ENCODE measurements at places on chromosomes 4 and X.
A peak's percentile ranks its signal among the peaks of the same experiment; 100 is the strongest.

DNA sequence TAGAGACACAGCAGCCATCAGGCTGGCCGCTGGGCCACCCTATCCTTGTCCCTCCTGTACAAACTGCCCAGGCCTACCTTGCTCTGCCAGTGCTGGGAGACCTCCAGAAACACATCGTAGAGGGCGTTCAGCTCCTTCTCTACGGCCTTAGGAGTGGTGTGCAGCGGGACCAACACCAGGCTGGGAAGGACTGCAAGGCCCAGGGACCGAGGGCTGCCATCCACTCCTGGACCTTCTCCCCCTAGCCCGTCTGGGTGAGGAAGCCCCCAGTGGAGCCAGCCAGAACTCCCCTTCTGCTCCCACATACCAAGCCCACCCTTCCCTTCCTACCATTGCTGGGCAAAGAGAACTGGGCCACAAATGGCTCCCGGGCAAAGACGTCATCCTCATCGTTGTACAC is 5.0 kb downstream of the RPL10 start:
- DNase-seq, result no peak

- no peak for DNase-seq
These were observed 92.7 kb downstream of the STK32B start for GRCh38 chr4:5143940-5144339.

DNA sequence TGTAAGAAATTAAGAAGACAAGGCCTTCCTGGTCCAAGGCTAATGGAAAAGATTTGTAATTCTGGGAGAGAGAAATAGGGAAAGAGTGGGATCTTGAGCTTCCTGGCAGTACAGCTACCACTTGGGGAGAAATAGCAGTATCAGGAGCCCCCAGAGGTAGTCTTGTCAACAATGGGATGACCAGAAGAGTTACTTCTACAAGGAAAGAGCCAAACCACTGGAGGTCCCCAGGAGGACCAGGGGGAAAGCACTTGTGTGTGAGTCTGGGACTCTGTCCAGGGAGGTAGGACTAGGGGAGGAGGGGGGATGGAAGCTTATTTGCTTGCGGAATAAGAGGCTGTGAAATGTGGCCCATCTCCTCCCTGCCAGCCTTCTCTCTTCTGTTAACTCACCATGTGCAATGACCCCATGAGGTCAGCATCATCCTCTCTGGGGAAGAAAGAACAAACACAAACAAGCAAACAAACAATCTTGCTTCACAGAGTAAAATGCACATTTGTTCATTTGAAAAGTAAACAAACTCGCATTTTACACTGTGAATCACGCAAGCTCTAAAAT is 160.1 kb downstream of the STK32B start:
- DNase-seq, result no peak

DNA sequence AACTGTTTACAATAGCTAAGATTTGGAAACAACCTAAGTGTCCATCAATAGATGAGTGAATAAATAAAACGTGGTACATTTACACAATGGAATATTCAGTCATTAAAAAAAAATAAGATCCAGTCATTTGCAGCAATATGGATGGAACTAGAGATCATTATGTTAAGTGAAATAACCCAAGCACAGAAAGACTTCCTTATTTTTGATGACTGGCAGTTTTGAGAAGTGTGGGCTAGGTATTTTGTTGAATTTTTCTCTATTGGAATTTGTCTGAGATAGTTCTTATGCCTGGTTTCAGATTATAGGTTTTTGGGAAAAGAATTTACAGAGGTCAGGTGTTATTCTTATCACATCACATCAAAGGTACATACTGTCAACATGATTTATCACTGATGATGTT is 293.8 kb upstream of the ARSJ start:
- no peak for DNase-seq

- no peak for DNase-seq
These were observed 53.4 kb downstream of the PSAPL1 start for GRCh38 chr4:7381221-7381889.

DNA sequence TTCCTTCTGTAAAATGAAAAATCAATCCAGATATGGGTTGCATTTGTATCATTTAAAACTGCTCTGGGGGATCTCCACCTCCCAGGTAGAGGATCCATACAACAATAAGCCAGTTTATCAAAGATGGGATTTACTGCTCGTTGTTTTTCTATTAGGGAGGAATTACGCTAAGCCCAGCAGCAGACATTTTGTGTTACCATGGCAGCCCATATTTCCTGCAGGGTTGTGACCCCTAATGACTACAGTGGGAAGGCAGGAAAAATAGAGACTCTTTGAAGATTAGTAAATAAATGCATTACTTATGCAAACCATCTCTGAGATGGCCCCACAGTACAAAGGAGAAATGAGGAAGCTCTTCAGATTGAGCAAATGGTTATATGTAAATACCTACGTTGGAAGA is 253.4 kb upstream of the GPR101 start:
- DNase-seq, result no peak

- DNase-seq, result no peak
These were observed 1.8 kb downstream of the ZFYVE28 start for GRCh38 chr4:2416564-2417225.

GRCh38 chr4:5828005-5828391 is 64.9 kb downstream of the CRMP1 start:
- DNase-seq, result no peak

DNA sequence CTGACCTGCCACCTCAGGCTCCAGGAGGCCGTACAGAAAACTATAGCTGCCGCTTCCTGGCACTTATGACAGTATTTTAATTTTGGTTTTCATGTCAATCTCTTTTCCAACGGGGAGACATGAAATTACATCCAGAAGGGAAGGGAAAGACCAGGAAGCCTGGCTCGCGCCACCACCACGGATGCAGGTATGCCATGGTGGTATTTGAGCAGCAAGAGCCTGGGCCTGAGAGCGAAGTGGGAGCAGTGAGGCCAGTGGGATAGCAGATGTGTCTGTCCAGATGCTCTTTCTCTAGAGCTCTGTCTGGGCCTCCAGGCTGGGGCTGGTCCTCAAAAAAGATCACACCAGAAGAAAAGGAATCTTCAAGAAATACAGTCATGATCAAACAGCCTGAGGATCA is 82.5 kb upstream of the CPEB2 start:
- no peak for DNase-seq

GRCh38 chr4:137528673-137529072 is 3.6 kb downstream of the PCDH18 start:
- DNase-seq, result no peak

GRCh38 chrX:132486599-132487178 is 2.1 kb downstream of the MBNL3 start:
- no peak for DNase-seq

- DNase-seq, result no peak
These were observed 2.9 kb downstream of the ANOS1 start for GRCh38 chrX:8728932-8729535.

- peak; percentile 43 for DNase-seq
These were observed 482 bp upstream of the CDS1 start for GRCh38 chr4:84582302-84582987.

- DNase-seq, result no peak
These were observed 280.9 kb upstream of the PRKX start for GRCh38 chrX:3994315-3994714.

GRCh38 chrX:123871309-123871708 is 11.5 kb downstream of the XIAP start:
- no peak for DNase-seq

DNA sequence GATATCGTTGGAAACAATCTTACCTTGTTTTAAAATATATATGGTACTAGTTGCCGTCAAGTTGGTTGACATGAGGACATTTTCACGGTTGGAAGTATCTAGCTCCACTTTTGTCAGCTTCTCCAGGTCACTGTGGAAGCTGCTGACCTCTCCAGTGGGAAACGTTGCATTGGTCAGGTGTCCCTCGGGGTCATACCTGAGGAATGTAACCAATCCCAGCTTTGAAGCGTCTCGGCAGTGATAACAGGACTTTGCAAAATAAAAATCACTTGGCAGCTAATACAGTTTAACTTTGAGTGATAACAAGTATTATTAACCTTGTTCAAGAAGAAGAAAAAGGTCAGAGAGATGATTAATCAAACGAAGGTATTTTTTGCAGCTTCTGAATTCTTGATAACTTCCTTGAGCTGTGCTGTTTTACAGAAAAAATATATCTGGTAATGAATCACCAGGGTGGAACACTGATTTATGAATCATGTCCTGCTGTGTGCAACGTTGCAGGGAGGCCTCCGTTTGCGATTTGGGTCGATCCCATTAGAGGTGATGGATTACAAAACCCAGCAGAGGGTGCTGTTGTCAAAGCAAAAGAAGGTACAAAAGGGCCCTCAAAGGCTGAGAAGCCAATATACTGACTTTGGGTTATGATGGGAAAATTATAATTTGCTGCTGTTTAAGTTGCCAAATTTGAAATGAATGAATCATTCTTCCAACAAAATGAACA is 60.1 kb downstream of the SH2D1A start:
- peak; percentile 39 for DNase-seq

DNA sequence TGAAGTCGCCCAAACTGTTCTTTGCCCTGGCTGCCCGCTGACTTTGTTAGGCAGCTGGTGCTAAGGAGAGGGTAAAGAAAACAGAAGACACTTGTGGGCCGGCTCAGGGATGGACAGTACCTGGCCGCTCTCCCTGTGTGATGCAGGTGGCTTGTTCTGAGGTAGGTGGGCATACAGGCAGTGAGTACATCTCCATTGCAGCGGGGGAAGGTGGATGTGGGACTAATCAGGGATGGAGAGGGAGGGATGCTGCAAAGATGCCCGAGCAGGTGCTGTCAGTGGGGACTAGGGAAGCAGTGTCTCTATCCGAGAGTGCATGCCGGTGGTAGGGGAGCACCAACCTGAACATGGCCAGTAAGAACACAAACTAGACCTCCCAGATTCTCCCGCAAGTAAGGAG is 67.0 kb downstream of the SORBS2 start:
- DNase-seq, result no peak

- DNase-seq, result peak; percentile 17
These were observed 56.7 kb downstream of the ANK2 start for GRCh38 chr4:113106108-113106507.

DNA sequence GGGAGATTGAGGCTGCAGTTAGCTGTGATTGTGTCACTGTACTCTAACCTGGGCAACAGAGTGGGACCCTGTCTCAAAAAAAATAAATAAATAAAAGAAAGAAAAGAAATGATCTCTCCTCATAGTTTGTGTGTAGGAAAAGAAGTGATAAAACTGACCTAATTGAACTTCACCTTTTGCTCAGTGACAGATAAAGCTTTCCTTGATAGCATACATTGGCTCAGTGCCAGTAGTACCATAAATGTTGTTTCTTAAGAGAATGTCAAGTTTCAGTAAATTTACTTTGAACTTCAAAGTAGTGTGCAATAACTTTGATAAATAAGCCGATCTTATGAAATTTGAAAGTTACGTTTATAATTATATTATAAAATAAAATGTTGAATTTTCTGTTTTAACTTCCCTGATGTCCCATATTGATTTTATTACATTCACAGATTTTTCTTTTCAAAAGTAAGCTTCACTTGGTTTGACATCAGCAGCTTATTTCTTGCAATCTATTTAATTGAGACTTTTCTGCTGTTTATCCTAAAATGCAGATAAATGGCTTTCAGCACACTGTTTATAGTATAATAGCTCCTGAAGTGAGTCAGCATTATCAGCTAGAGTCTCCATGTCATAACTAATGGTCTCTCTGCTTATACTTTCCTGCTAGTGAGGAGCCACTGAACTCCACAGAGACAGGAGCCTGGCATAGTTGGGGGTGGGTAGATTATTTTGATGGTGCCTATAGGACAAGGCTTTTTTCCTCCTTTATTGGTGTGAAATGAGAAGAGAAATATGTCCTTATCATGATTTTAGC is 330.1 kb downstream of the BMPR1B start:
- no peak for DNase-seq

DNA sequence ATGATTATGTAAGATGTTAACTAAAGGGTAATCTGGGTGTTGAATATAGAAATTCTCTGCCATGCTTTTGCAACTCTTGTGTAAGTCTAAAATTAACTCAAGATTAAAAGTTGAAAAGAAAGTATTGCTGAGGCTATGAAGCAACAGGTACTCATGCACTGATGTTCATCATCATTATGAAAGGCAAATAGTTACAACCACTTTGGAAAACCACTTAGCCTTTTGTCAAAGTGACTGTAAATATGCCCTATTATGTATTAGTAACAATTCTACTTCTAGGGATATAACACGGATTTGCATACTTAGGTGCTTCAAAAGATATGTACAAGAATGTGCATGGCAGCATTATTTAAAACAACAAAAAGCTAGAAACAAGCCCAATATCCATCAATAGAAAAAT is 227.8 kb upstream of the CXXC4 start:
- no peak for DNase-seq

DNA sequence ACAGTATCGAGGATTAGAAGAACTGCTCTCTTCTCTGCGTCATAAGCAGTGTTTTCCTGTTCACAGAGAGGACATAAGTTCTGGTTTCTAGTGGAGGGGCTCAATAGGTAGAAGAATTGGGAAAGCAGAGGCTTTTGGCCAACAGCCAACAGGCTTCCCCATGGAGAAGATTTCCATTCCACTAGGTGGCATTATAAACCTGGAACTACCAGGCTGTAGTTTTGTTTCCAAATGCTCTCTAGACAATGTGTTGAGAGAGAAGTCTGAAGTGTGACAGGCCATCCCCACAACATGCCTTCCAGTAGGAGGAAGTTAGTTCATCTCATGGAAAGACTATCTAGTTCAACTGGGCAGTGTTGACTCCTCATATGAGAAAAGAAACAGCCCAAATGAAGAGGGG is 63.8 kb upstream of the ANXA10 start:
- no peak for DNase-seq
